ENCODE measurements at places on chromosomes 5 and 9.

DNA sequence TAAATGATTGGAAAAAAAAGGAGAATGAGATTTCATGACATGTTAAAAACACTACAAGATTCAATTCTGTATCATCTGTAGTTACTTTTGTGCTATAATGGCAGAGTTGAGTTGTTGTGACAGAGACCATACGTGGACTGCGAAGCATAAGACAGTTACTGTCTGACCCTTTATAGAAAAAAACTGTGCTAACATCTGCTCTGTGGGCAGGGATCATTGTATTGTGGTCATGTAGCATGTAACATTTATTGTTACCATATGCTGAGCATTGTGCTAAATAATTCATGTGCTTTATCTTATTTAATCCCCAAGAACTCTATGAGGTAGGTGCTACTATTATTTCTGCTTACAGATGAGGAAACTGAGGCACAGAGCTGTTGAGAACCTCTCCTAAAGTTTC lies 147.3 kb upstream of the HMHB1 start:
- no peak for DNase-seq

DNA sequence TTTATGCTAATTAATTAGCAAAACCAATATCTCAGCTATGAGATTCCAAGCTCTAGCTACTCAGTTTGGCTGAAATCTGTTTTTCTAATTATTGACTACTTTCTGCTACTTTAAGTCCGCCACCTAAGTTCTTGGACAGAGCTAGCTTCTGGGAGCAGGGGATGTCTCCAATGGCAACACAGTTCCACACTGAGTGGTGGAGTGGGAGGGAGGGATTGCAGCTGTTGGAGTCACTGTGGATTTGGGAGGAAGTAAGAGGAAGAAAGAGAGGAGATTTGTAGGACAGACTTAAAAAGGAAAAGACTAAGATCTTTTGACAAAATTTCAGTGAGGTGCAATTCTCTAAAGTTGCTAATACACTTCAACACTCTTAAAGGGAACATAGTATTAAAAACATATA lies 450.8 kb downstream of the NFIB start:
- peak; percentile 72 for DNase-seq

- no peak for DNase-seq
These were observed at the start of gene BTNL3 for GRCh38 chr5:180988592-180988991. TSS of gene BTNL3 (plus strand) at chr5:180988846. CDS start at chr5:180989029, 183 bp downstream.

DNA sequence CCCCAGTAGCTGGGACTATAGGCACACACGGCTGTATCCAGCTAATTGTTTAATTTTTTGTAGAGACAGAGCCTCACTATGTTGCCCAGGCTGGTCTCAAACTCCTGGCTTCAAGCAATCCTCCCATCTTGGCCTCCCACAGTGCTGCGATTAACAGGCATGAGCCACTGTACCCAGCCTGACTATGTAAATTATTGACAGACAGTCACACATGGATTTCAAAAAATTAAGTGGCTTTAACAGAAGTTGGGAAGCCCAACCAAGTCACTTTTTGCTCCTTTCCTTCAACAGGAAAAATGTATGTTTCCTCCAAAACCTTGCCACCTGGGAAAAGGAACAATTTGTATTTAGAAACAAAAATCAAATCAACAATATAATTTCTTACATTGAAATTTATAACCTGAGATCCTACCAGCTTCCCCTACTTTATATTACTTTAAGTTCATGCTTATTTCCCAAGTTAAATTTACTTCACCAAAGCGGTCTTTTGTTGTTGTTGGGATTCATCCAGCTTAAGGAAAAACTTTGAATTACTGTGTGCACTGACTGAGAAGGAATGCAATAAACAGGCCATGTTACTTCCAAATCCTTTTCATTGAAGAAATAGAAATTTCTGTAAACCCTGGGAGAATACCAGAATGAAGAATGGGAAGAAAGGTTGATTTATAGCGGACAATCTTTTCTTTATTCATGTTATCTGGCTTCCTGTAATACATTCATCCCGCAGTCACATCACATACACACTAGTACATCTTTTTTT lies 8.6 kb downstream of the PCA3 start:
- DNase-seq = no peak

DNA sequence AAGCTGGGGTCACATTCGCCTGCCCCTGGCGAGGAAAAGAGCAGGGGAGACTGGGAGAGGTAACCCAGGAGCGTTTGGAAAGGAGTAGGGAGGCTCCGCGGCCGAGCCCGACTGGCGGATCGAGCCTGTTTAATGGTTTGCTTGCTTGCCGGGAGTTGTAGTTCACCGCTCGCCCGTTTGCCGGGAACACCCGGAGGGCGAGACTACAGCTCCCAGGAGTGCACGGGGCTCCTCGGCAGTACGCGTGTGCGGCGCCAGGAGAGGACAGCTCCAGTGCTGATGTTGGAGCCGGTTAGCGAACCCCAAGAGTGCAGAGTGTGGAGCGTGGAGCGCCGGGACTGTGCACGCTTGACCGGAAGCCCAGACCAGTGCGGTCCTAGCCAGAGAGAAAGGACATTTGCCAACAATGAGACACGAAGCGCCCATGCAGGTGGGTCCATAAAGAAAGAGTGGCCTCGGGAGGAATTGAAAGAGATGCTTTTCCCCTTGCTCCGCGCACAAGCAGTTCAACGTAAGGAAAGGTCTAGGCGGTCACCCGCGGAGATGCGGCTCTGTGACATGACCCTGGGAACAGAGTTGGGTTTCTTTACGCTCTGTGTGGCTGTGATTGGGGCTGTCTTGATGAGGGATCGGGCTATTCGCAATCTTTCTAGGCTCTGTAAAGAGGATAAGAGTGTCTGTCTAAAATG lies at the start of gene RAB3C:
TSS of gene RAB3C (plus strand) at position 273 of the 689 bp plus-strand sequence. CDS start at position 407, 134 bp downstream.
- DNase-seq = peak; percentile 81

Data from right atrium auricular region (tissue), 2 donors.